T47D (cell line): ENCODE measurements at places on chromosomes 2 and 18.

DNA sequence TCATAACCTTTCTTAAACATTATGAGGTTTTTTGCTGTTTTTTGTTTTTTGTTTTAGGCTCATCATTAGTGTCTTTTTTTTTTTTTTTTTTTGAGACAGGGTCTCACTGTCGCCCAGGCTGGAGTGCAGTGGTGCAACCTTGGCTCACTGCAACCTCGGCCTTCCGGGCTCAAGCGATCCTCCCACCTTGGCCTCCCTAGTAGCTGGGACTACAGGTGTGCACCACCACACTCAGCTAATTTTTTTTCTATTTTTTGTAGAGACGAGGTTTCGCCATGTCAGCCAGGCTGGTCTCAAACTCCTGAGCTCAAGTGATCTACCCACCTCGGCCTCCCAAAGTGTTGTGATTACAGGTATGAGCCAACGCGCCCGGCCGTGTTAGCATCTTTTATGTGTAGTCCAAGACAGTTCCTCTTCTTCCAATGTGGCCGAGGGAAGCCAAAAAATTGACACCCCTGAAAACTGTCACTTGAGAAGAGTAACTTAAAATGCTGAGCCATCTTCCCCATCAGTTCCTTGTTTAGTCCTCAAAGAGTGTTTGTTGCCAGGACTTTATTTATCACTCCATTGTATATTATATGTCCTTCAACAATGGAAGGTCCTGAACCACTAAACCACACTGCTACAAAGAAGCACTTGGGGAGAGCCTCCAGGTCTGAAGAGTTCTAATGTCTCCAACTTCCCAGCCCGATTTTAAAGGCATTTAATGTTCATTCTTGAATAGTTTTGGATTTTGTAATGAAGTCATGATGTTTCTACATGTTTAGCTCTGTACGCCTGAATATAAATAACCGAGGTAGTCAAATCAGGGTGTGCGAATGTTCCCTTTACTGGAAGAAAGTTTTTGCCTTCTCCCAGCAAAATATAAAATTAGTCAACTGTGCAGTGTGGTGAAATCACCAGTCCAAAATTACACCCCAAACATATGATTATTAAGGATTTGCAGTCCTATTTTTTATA lies 26.4 kb downstream of the ZNF516 start:
- no peak for DNase-seq

GRCh38 chr2:168350380-168350779 lies 103.0 kb upstream of the STK39 start:
- DNase-seq = no peak

GRCh38 chr2:36750101-36750500 lies 53.6 kb downstream of the VIT start:
- no peak for DNase-seq

DNA sequence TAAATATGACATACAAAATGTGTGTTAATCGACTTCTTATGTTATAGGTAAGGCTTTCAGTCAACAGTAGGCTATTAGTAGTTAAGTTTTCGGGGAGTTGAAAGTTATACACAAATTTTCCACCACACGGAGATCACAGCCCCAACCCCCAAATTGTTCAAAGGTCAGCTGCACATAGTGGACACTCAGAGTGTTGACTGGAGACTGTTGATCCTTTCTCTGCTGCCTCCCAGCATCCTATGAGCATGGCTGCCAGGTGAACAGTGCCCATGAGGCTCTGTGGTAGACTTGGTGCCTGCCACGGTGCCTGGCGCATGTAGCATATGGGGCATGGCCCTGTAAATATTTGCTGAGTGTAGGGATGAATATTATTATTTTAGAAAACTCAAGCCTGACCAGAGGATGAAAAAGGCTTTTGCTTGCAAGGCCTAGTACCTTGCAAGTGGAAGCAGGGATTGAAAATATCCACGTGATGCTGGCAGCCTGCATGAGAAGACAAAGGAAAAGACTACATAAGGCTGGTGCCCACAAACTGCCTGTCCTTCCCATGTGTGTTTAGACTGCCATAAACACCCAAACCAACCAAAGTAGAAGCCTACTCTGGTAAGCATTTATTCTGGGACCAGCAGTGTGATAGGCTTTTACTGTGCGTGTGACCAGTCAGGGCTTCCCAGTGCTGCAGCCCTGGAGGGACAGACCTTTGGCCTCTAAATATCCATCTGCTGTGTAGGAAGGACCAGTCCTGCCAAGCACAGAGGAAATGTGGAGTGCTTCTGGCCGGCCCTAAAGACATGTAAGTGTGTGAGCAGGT lies 226.1 kb downstream of the LDLRAD4 start:
- no peak for DNase-seq

GRCh38 chr2:3770724-3771415 lies 67.5 kb downstream of the DCDC2C start:
- no peak for DNase-seq

GRCh38 chr2:4840791-4841190 lies 851.4 kb upstream of the SOX11 start:
- no peak for DNase-seq
